ENCODE measurements at places on chromosomes 6 and 20.

DNA sequence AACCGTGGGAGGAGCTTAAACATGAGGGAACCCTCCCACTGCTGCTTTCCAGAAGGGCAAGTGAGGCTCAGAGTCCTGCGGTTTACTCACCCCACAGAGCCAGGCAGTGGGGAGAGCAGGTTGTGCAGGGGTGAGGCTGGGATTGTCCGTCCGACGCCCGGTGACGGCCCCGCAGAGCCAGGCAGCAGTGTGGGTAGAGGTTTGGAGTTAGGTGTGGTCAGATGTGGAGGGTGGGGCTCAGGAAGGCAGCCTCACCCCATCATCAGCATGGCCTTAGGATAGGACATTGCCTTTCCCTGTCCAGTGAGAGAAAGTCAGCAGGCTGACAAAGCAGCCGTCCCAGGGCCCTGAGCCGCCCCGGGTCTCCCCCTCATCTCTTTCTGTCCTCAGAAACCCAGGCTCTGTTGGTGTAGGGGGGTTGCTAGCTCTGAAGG, 234.6 kb downstream of the DLL1 start:
- no peak for DNase-seq

DNA sequence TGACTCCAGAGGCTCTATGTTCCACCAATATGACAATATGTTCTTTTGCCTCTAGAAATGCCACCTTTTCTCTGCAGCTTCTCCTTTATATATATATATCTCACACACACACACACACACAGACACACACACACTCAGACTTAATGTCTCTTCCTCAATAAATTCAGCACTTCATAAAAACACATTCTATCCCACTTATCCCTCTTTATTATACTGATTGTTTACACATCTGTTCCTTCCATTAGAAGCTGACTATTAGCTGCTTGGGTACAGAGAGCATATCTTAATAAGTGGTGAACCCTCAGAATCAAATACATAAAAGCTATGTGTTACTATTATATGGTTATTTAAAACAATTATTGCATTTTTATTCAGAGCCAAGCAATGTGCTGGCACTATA, 23.3 kb downstream of the NRSN1 start:
- no peak for DNase-seq

GRCh38 chr20:22805219-22805618, 220.8 kb upstream of the FOXA2 start:
- DNase-seq, result no peak

DNA sequence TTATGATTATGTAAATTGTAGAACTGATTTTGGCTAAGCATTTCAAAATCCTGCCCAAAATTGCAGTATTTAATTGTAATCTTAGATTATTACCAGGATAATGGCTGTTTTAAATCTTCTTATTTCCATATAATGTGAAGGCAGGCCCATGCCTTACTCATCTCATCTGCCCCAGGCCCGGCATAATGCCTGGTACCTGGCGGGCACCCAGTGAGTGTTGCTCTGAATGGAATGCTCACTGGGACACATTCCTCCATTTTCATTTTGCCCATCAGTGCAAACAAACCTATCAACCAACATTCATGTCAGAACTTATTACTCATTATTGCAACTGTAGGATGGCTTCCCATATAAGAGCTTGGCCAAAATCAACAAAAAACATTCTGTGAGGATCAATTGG, 22.8 kb downstream of the SAMD5 start:
- no peak for DNase-seq

- DNase-seq, result no peak
Observed at GRCh38 chr20:63934271-63935068, 21.7 kb downstream of the UCKL1 start.

DNA sequence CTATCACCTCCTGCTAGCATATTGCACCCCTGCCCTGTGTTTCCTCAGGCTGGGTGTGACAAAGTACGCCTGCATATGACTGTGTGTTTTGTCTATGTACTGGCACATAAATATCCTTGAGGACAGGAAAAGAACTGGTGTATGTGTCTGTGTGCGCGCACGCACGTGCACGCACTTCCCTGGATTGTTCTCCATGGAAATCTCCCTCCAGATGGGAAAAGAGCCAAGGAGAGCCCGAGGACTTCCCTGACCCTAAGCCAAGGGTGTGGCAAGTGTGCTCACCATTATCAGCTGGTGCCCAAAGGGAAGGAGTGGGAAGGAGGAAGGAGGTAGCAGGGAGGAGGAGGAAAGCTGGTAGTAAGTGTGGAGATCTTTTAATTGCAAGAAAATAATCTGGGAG, 117.6 kb downstream of the HIVEP2 start:
- DNase-seq, result no peak

GRCh38 chr20:1434571-1435336, 31.9 kb downstream of the NSFL1C start:
- peak; percentile 46 for DNase-seq

- DNase-seq, result no peak
Observed at GRCh38 chr6:98636941-98637340, 197.4 kb upstream of the POU3F2 start.

DNA sequence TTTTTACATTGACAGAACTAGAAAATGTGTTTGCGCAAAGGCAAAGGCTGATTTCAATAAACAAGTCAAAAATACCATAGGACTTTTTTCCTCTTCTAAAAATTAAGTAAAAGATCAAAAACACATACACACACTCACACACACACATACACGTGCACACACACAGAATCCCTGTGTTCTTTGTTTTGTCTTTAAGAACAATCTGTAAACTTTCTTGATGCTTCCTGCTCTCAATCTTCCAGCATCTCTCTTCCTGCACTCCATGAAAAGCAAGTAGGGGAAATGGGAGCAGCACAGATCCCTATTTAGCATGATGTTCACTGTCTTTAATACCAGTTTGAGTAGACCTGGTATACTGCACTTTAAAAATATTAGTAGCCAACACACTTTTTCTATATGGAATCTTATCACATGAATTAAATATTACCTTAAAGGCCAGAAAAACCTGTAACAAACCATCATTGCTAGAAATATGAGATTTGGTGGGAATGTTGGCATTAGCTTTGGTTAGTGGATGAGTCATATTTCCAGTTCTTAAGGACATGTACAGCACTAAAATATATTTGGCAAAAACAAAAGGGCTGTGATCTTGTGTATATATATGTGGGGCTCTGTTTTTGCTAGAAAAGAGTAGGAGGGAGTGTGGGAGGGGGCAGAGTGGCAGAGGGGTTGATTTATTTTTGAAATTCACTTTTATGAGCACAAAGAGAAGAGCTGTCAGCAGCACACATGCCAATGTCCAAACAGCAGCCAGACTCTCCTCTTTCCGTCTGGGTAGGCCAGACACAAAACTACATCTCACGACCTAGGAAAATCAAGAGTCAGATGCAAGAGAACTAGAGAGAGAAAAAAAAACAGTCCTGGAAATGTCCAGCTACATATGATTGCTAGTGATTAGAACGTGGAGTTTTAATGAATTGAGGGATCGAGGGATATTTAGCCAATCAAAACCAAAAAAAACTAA, 4.6 kb downstream of the PTPRK start:
- DNase-seq, result no peak

DNA sequence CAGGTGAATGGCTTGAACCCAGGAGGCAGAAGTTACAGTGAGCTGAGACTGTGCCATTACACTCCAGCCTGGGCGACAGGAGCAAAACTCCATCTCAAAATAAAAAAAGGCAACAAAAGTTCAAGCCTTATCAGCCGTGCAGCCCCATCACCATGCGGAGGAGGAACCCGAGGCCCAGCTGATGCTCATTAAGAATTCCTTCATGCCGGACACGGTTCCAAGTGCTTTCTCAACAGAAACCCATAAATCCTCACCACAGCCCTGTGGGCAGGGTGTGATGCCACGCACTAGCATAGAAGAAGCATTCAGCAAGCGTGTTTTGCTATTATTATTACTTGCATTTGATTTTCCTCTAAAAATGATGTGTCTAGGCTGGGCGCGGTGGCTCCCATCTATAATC, 56.3 kb downstream of the PREX1 start:
- DNase-seq, result no peak

DNA sequence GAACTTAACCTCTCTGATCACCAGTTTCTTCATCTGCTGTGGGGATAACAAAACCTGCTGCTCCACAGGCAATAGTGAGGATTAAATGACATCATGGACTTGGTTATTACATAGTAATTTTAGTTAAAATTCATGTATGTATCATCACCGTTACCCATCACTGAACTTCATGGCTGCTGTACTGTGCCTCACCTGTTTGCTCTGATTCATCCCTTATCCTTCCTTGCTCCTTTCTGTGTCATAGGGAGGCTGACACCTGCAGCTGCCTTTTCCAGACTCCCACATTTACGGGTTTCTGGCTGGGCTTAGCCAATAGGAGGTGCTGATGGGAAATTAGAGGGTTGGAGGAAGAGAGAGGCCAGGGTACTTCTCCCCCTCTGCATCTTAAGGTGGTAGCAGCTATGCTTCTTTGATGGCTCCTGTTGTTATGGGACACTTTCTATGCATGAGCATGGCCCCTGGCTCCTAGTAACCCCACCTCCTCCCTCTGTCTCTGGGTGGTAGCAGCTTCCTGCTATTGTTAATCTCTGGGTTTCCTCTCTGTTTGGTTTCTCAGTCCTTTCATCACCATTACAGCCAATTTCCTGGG, 332.1 kb downstream of the DHX35 start:
- no peak for DNase-seq

- peak; percentile 37 for DNase-seq
Observed at GRCh38 chr6:170075659-170076223, 215.1 kb downstream of the DLL1 start.

DNA sequence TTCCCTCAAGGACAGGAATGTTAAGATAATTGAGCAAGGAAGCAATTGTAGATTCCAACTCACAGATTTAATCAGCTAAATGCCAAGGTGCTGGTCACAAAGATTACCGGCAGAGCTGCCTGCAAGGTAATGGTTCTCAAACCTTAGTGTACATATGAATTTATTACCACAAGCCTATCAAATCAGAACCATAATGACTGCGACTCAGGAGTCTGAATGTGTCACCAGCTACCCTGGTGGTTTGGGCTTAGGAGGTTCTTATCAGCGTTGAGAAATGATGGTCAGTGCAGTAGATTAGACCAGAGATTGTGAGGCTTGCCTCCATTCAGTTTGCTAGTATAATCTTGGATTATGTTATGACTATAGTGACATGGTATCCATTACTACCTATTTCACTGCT, 78.9 kb downstream of the MTFR2 start:
- DNase-seq, result no peak

- DNase-seq, result no peak
Observed at GRCh38 chr6:89368999-89369398, 16.5 kb upstream of the UBE2J1 start.

GRCh38 chr6:132614554-132614953, 9.5 kb downstream of the TAAR2 start:
- no peak for DNase-seq

DNA sequence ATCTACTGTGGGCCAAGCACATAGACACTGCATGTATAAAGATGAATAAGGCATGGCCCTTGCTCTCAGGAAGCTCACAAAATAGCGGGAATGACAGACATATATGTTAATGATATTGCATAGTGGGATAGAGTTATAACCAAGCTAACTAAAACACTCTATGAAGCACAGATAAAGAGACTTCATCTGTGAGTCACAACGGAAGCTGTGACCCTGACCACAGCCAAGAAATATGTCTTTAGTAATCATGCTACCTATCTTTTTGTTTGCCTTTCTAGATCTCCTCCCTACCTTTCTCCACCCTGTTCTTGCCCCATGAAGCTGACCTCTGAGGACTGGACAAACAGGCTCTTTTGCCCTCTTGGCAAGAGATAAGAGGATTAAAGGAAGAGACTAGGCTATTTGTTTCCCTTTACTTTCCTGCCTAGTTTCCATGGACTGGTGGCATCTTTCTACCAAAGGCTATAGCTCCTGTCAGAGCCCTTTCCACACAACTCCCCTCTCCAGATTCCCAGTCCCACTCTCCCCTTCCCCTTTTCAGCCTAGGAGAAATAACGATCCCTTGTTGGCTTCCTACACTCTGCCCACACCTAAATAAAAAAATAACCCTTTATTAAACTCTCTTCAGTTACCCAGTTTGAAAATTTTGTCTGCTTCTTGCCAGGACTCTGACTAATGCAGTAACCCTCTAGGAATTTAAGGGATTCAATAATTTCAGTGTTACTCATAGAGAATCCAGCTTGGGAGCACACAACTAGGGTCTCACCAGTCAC, 504.9 kb upstream of the MARCKS start:
- no peak for DNase-seq

DNA sequence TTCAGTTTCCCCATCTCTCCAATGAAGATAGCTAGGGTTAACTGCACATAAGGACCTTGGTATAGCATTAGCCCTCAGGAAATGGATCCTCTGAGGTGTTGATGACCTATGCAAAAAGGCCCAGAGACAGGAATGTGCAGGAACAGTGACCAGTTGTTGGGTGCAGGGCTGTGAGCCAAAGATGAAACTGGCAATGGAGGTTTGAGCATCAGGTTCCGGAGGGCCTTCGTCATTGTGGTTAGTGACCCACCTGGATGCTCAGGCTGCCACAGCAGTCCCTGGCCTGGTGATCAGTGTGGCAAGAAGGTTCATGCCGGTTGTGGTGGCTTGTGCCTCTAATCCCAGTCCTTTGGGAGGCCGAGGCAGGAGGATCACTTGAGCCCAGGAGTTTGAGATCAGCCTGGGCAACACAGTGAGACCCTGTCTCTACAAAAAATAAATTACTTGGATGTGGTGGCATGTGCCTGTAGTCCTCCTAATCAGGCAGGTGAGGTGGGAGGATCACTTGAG, 43.7 kb downstream of the TM9SF4 start:
- no peak for DNase-seq

DNA sequence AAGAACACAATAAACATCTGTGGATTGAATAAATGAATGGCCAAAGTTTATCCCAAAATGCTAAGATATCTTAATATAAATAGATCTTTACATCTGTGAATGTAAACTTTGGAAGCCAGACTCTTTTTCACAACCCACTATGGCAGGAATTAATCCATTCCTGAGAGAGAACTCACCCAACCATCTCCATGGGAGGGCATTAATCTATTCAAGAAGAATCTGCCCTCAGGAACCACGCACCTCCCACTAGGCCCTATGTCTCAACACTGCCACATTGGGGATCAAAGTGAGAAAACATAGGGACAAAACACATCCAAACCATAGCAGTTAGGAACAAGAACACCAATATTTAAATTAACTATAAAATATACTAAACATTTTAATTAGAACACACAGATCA, 3.4 kb downstream of the UBE3D start:
- no peak for DNase-seq
